ENCODE measurements at places on chromosomes 16 and 17. TPM values are rescaled to one million over a fixed set of nuclear protein-coding genes. Genes with fewer than 3 reads are reported as not detected.

DNA sequence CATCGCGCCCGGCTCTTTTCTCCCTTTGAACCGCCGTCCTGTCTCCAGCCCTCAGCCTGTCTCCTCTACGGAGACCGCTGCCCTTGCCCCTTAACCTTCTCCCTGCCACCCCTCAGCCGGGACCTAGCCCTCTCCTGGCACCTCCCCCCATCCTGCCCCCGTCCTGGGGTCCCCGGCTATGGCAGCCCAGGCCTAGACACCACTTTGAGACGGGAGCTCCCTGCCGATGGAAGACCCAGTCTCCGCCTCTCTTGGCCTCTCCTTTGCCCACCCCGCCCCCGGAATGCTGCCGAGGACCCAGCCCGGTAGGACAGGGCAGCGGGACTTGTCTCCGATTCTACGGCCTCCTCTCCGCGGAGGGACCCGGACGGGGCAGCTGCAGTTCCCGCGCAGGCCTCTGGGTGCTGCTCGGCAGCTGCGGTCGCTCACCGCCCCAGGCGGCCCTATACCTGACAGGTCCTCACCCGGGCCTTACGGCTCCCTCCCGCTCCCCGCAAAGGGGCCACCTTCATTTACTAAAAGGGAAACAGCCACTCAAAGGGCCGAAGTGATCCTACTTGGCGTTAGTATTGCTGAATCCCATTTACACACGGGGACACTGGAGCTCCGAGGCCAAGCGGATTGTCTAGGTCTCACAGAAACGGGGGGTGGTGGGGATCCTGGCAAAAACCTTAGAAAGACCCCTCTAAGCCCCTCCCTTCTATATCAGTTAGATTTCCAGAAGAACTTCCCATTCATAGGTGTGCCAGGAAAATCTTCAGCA is 32.6 kb upstream of the TAC4 start:
- H3K36me3 ChIP-seq, result peaks cover 2% of the 10 kb centered on the region
- peaks cover 66% of the 10 kb centered on the region for H3K27me3 ChIP-seq
- no peak overlapping the region for H3K27ac ChIP-seq

DNA sequence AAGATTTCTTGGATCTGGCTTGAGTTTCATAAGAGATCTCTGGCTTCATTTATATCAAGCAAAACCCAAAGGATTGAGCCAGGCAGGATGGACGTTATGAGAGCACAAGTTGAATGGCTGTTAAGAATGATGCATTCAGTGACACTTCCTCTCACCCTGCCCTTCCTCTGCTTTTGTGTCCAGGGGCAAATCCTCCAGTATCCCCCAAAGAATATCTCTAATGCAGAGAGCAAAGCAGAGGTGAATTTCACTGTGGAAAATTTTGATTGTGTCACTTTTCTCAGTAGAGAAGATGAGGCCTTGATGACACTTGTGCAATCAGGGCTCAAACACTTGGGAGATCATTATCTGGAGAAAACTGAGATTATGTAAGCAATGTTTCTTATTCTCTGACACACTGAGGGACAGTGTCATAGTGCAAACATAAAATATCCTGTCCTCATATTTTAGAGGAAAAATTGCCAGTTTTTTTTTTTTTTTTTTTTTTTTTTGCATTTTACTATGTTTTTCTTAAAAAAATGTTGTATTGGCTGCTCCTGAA is 25.3 kb downstream of the MARCHF10 start:
- no peak for DNase-seq
- no peak overlapping the region for H3K4me3 ChIP-seq
- H3K36me3 ChIP-seq, result peaks cover 2% of the 10 kb centered on the region

Gene KRT20
- not detected for total RNA-seq

Gene TPSAB1
- not detected for total RNA-seq

DNA sequence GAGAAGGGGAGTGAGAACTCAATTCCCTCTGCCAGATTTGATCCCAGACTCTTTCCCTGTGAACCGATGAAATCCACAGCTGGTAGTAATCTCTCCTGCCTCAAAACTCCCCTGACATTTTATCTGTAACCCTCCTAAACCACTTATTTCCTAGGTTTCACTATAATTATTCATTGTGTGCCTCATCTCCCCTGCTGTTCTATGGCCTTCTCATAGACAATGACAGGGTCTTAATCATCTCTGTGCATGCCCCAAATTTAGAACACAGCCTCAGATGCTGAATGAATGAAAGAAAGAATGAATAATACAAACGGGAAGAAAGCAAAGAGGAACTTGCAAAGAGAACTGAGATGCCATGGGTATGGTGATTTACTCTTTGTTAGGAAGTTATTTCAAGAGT is 451.1 kb downstream of the HS3ST3B1 start:
- peaks cover 3% of the 10 kb centered on the region for H3K4me1 ChIP-seq
- no peaks in the 10 kb centered on the region for H3K36me3 ChIP-seq
- H3K27ac ChIP-seq, result no peak overlapping the region
- peaks cover 26% of the 10 kb centered on the region for H3K27me3 ChIP-seq

- DNase-seq, result no peak
- H3K4me3 ChIP-seq, result no peak overlapping the region
- peak overlapping the region; percentile 37 for H3K27ac ChIP-seq
- H3K4me1 ChIP-seq, result peaks cover 14% of the 10 kb centered on the region
These were observed 83.9 kb downstream of the YPEL2 start for GRCh38 chr17:59415397-59415796.

Gene EXOSC6
- 31.6 TPM for total RNA-seq

DNA sequence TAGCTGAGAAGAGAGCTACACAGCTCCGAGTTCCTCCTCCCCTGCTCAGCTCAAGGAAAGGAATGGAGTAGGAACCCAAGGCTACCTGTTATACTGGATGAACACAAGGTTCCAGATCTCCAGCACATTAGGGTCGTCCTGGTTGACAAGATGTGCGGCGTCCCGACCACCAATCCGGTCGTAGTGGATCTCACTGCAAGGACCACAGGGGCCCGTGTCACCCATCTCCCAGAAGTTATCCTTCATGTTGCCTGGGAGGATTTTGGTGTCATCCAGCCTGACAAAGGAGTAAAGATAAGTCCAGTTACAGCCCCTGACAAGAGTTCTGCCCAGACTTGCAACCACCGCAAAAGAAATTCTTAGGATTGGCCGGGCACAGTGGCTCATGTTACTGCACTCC is 17.6 kb downstream of the AARS1 start:
- H3K4me3 ChIP-seq, result no peak overlapping the region
- DNase-seq, result no peak
- no peak overlapping the region for H3K27ac ChIP-seq
- H3K4me1 ChIP-seq, result peaks cover 3% of the 10 kb centered on the region
- H3K36me3 ChIP-seq, result peaks cover 10% of the 10 kb centered on the region

DNA sequence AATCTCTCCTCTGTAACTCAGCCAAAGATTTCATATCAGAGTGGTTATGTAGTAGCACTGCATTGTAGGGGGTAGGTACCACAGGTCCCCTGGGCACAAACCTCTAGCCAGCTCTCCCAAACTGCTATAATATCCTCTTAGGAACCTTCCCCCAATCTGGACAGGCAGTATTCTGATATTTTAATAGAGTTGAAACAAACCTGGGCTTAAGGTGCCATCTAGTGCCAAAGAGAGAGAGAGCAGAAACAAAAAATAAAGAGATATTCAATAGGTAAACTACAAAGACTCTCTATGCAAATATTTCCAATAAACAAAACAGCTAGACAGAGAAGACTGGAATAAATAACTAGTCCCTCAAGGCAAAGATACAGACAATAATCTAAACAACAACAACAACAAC is 1070.0 kb downstream of the CDH11 start:
- no peaks in the 10 kb centered on the region for H3K36me3 ChIP-seq
- H3K4me3 ChIP-seq, result no peak overlapping the region
- no peaks in the 10 kb centered on the region for H3K4me1 ChIP-seq
- no peak for DNase-seq
- no peaks in the 10 kb centered on the region for H3K27me3 ChIP-seq
- H3K27ac ChIP-seq, result no peak overlapping the region

Gene PPL
- total RNA-seq, result not detected

DNA sequence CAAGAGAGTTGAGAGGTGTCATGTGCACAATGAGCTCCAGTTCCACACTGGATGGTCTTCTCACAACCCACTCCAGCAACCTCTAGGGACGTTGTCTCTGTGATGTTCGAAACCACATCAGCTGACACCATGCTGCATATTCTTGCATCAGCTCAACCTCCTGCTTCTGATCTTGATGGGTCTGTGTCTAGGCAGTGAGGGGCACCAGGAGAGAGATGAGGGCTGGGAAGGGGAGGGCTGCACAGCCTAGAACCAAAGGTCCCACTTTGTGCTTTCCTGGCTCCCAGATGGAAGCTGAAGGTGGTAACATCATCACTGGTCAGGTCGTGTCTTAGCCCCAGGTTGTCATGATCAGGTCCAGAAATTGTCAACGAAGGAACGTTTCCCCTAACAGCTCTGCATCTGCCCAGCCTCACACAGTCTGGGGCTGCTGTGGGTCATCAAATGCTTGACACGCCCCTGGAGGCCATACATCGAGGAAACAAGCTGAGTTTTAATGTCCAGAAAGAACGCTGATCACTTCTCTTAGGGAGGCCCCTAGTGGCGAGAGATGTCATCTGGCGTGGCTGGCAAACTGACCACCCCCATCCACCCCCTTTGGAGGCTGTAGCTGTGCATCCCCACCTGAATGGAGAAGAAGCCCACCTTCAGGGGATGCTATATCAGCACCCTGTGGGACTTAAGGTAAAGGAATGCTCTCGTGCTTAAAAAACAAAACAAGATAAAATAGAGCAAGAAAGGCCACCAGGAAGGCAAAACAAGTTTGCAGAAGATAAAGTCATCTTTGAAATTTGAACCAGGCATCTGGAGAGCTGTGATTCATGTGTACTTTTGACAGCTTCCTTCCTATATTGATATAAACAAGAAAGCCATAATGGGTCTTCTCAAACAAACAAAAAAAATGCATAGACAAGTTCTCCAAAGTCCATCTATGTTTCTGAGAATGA is 58.3 kb downstream of the WIPI1 start:
- no peak for DNase-seq

- no peak overlapping the region for H3K27ac ChIP-seq
- DNase-seq, result no peak
- peaks cover 13% of the 10 kb centered on the region for H3K4me1 ChIP-seq
- H3K36me3 ChIP-seq, result peaks cover 2% of the 10 kb centered on the region
These were observed 14.7 kb downstream of the SPNS2 start for GRCh38 chr17:4513113-4514032.

- H3K36me3 ChIP-seq, result no peaks in the 10 kb centered on the region
- H3K4me3 ChIP-seq, result no peak overlapping the region
- DNase-seq, result no peak
- H3K4me1 ChIP-seq, result peaks cover 3% of the 10 kb centered on the region
These were observed 21.5 kb downstream of the MYH11 start for GRCh38 chr16:15835136-15835878.

Gene TBX4
- total RNA-seq, result not detected

DNA sequence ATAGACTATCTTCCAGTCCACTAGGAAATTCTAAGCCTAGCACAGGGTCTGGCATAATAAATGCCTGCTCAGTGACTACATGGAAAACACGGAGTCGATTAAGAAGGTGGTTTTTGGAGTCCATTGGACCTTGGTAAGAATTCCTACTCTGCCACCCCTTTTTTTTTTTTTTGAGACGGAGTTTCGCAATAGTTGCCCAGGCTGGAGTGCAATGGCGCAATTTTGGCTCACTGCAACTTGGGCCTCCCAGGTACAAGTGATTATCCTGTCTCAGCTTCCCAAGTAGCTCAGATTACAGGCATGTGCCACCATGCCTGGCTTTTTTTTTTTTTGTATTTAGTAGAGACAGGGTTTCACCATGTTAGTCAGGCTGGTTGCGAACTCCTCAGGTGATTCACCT is 123.2 kb downstream of the HS3ST2 start:
- DNase-seq, result no peak
- no peak overlapping the region for H3K4me3 ChIP-seq
- no peaks in the 10 kb centered on the region for H3K36me3 ChIP-seq
- H3K4me1 ChIP-seq, result peaks cover 3% of the 10 kb centered on the region

DNA sequence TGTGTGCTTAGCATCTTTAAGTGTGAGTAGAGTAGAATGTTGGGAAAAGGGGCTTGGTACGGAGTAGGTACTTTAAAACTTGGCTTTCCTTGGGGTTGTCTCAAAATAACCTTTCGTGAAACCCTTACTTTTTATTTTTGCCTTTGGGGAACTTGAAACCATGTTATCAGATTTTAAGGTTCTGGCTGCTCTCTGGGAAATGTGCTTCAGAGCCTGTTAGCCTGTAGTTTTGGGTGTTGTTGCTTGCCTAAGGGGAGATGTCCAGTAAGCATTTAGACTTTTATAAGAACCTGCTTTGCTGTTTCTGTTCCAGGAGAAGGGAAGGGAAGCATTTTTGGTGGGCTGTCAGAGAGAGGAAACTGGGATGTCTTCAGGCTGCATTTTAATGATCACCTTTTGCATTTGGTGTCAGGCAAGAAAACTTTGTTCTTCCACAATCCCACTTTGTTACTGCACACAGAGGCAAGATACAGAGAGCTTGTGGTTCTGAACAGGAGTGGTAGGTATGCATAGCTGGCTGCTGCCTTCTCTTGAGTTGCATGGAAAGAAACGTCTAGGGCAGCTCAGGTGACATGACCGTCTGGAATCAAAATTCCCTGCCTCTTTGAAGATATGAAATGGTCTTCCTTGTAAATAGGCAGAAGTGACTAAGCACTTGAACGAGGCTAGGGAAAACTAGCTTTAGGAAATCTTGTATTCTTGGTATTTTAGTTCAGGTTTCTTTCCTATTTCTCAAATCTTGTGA is 1.7 kb downstream of the RABEP1 start:
- H3K4me1 ChIP-seq, result peaks cover 28% of the 10 kb centered on the region
- H3K27ac ChIP-seq, result peak overlapping the region; percentile 9
- DNase-seq, result no peak
- no peaks in the 10 kb centered on the region for H3K27me3 ChIP-seq
- H3K4me3 ChIP-seq, result peak overlapping the region; percentile 93
